ENCODE measurements at places on chromosomes 2 and 18. TPM values are rescaled to one million over a fixed set of nuclear protein-coding genes. Genes with fewer than 3 reads are reported as not detected.

DNA sequence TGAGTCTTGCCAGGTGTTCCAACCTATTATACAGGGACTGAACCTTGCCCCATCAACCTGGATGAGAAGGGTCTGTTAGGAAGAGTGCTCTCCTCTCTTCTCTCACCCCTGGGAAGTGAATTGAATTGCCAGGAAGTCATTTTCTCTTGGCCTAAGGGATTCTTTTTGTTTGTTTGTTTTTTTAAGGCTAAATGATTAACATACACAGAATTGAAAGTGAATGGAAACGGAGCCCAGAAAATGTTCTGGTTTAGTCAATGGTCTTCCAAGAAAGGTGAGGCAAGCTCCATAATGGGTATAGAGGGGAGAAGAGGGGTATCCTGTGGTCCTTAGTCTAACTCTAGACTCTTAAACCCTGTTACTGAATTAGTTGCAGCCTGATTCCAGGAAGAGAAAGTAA, 189.1 kb downstream of the FSHR start:
- H3K27ac ChIP-seq, result no peak overlapping the region
- DNase-seq, result no peak
- no peaks in the 10 kb centered on the region for H3K36me3 ChIP-seq
- H3K4me3 ChIP-seq, result no peak overlapping the region

GRCh38 chr2:174334781-174335251, at the start of gene SP9:
Gene SP9, plus strand, starts transcription at chr2:174334954. Its CDS starts 139 bp downstream, at chr2:174335093.
- no peak within 1 kb of the TSS for H3K27ac ChIP-seq
- peaks cover 100% of the 10 kb centered on the region for H3K27me3 ChIP-seq
- no peak for DNase-seq
- H3K4me3 ChIP-seq, result peak within 1 kb of the TSS; percentile 26
- H3K36me3 ChIP-seq, result no peaks in the 10 kb centered on the region

DNA sequence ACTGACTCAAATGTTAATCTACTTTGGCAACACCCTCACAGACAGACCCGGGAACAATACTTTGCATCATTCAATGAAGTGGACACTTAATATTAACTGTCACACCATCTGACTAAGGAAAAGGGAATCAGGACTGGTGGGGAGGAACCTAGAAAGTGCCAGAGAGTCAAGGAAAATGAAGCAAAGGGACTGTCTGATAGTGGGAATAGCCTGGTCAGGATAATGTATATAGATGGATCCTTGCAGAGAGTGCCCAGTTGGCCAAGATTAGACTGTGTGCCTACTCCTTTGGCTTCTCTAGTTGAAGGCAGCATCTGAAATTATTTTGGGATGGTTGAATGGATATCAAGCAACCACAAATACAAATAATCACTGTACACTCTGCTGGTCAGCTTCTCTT, 45.2 kb downstream of the ARL6IP6 start:
- no peak overlapping the region for H3K4me3 ChIP-seq
- H3K36me3 ChIP-seq, result peaks cover 9% of the 10 kb centered on the region
- no peaks in the 10 kb centered on the region for H3K27me3 ChIP-seq

GRCh38 chr18:44557616-44558151, 123.0 kb upstream of the SETBP1 start:
- H3K27me3 ChIP-seq, result no peaks in the 10 kb centered on the region
- DNase-seq, result no peak
- H3K4me1 ChIP-seq, result no peaks in the 10 kb centered on the region
- no peaks in the 10 kb centered on the region for H3K36me3 ChIP-seq

The LCT gene
- not detected for total RNA-seq

- H3K4me3 ChIP-seq, result no peak overlapping the region
- H3K4me1 ChIP-seq, result no peaks in the 10 kb centered on the region
- DNase-seq, result no peak
- no peaks in the 10 kb centered on the region for H3K27me3 ChIP-seq
- no peaks in the 10 kb centered on the region for H3K36me3 ChIP-seq
- H3K27ac ChIP-seq, result no peak overlapping the region
Observed at GRCh38 chr18:52431683-52432082, 91.7 kb downstream of the DCC start.

The PROM2 gene
- total RNA-seq, result 1.1 TPM

The ANKRD44 gene
- total RNA-seq, result 41.1 TPM
